ENCODE measurements at places on chromosomes 5 and 9. TPM values are rescaled to one million over a fixed set of nuclear protein-coding genes. Genes with fewer than 3 reads are reported as not detected.

- H3K36me3 ChIP-seq: no peaks in the 10 kb centered on the region
- peaks cover 13% of the 10 kb centered on the region for H3K4me1 ChIP-seq
- H3K27me3 ChIP-seq: peaks cover 7% of the 10 kb centered on the region
- H3K4me3 ChIP-seq: no peak overlapping the region
- H3K27ac ChIP-seq: no peak overlapping the region
Measured at GRCh38 chr5:158477214-158477613, 618.3 kb upstream of the CLINT1 start.

Gene TRIP13
- 6.9 TPM for total RNA-seq

GRCh38 chr5:165525271-165525670 lies 2019.9 kb downstream of the MAT2B start:
- DNase-seq: no peak
- no peak overlapping the region for H3K27ac ChIP-seq
- H3K4me3 ChIP-seq: no peak overlapping the region
- no peaks in the 10 kb centered on the region for H3K4me1 ChIP-seq
- H3K27me3 ChIP-seq: no peaks in the 10 kb centered on the region
- no peaks in the 10 kb centered on the region for H3K36me3 ChIP-seq

GRCh38 chr5:64509828-64510227 lies 4.0 kb downstream of the RGS7BP start:
- H3K4me1 ChIP-seq: peaks cover 12% of the 10 kb centered on the region
- H3K36me3 ChIP-seq: no peaks in the 10 kb centered on the region
- H3K27me3 ChIP-seq: peaks cover 60% of the 10 kb centered on the region

- H3K36me3 ChIP-seq: peaks cover 12% of the 10 kb centered on the region
- H3K27ac ChIP-seq: no peak overlapping the region
Measured at GRCh38 chr9:71944754-71945375, 33.4 kb downstream of the C9orf85 start.

GRCh38 chr9:16121168-16121567 lies 568.3 kb downstream of the CCDC171 start:
- DNase-seq: no peak
- H3K27ac ChIP-seq: peak overlapping the region; percentile 94
- H3K4me3 ChIP-seq: no peak overlapping the region
- H3K36me3 ChIP-seq: no peaks in the 10 kb centered on the region
- H3K27me3 ChIP-seq: no peaks in the 10 kb centered on the region

- H3K27ac ChIP-seq: peak overlapping the region; percentile 6
- peaks cover 22% of the 10 kb centered on the region for H3K4me1 ChIP-seq
- no peak overlapping the region for H3K4me3 ChIP-seq
- H3K36me3 ChIP-seq: no peaks in the 10 kb centered on the region
- no peak for DNase-seq
- H3K27me3 ChIP-seq: no peaks in the 10 kb centered on the region
Measured at GRCh38 chr5:158435161-158435616, 576.2 kb upstream of the CLINT1 start.

DNA sequence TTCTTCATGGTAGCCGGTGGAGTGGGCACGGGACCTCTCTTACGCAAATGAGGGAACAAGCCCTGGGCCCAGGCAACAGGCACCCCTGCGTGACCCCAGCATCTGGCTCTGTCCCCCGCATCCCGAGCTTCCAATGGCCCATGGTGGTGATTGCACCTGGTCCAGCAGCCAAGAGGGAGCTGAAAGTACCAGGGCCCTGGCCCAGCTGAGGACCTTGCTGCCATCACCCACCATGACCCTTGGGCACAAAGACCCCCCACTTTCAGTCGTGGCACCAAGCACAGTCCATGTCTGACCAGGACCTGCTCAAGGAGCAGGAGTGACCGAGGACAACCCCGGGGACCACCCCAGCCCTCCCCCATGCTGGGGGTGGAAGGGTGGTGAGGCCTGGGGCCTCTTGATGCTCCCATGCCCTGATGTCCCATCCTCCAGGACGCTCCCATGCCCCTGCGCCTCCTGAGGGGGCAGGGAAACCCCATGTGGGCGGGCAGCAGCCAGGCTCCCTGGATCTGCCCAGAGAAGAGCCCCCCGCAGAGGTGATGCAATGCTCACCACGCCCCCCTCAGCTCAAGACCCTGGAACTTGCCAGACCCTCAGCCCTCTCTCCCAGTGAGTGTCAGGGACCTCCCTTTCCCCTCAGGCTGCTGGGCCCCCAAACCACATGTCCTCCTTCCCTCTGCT lies 123.9 kb downstream of the ADAMTS2 start:
- H3K36me3 ChIP-seq: no peaks in the 10 kb centered on the region
- H3K4me1 ChIP-seq: no peaks in the 10 kb centered on the region
- H3K27me3 ChIP-seq: no peaks in the 10 kb centered on the region
- H3K27ac ChIP-seq: no peak overlapping the region

Gene PCDHA6
- 20.2 TPM for total RNA-seq

Measured in osteocyte (in vitro differentiated cells).